ENCODE measurements at places on chromosomes 3 and 15.

GRCh38 chr3:4343258-4343657 is 40.1 kb downstream of the SETMAR start:
- DNase-seq: no peak

DNA sequence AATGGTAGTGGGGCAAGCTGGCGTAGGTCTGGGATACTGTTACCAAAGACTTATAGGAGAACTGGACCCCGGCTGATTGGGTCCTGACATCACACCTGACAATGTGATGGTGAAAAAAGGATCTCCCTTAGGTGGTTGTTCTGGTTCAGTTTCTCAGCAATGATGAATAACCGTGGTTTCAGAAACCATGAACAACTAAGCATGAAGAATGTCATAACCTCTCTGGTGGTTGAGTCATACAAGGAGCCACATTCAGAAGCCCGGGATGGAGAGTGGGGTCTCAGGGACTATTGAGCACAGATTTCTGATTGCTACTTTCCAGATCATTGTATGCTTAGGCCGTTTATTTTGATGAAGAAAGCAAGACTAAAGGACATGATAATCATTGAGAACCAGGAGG is 17.4 kb downstream of the GPR160 start:
- no peak for DNase-seq

GRCh38 chr3:72894976-72895552 is 7.2 kb downstream of the GXYLT2 start:
- no peak for DNase-seq

GRCh38 chr3:82462977-82463376 is 701.5 kb upstream of the GBE1 start:
- peak; percentile 17 for DNase-seq

- DNase-seq: no peak
Measured at GRCh38 chr3:53131096-53131495, 861 bp upstream of the RFT1 start.

DNA sequence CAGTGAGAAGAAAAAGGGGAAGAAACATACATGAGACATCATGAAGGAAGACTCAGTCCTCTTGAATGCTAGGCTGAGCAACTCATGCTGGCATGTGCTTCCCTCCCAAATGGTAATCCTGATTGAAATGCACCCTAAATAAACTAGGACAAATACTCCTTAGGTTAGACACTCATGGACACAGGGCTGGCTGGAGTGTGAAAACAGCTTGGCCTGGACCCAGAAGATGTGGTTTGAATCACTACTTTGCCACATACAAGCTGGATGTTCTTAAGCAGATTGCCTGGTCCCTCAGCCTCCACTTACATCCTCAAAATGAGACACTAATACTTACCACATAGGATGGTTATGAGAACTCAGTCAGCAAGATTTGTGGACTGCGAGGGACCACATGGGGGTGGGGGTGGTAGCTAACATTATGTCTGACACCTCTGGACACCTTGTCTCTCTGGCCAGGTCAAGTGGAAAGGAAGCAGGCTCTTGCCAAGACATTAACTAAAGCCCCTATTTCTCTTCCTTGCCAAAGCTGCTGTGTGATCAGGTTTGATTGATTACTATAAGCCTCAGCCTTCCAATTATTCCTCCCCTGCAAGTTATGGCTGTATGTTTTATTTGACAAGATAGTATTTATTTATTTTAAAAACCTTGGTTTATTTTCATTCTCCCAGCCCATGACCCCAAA is 138.9 kb upstream of the SLC7A14 start:
- no peak for DNase-seq

DNA sequence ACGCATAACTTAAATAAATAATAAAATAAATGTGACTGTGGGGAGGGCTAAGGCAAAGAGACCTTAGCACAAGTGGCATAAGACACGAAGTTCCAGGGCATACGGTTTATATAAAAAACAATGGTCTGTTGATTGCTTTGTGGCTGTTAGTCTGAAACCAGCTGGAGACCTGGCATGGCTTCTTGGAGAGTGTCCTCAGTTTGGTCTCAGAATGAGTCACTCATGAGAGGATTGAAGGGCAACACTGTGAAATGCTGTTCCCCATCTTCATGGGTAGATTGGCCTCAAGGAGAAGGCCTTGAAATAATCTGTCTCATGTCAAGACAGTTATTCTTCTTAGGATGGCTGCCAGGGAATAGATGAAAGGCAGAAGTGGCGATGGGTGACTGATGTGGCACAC is 62.2 kb downstream of the SOX2 start:
- no peak for DNase-seq

GRCh38 chr3:102106416-102107097 is 257.2 kb downstream of the NFKBIZ start:
- DNase-seq: no peak

- no peak for DNase-seq
Measured at GRCh38 chr3:39050029-39050428, 1.7 kb downstream of the SCN11A start.

DNA sequence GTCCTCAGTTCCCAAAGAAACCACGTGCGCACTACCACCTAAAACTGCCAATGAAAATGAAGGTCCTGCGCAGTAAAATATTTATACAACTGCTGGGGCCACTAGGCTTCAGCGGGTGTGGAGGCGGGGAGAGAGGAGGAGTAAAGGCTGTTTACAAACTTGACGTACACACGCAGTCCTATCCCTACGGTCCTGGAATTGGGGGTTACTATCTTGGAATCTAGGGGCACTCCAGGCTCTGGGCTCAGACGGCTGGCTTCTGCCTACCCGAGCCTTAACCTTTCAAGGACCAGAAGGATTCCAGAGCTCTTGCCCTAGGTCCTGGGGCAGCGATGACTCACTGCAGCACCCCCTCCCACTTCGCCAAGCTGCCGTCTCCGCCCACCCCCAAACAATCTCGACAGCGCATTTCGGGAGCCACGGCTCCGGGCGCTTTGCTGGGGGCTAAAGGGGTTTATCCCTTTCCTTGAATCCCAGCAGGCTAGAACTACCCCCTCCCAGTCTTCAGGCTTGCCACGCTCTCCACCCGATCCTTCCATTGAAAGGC is 3.0 kb downstream of the ADAMTS9 start:
- no peak for DNase-seq

- DNase-seq: no peak
Measured at GRCh38 chr3:67846166-67846565, 191.8 kb upstream of the SUCLG2 start.

DNA sequence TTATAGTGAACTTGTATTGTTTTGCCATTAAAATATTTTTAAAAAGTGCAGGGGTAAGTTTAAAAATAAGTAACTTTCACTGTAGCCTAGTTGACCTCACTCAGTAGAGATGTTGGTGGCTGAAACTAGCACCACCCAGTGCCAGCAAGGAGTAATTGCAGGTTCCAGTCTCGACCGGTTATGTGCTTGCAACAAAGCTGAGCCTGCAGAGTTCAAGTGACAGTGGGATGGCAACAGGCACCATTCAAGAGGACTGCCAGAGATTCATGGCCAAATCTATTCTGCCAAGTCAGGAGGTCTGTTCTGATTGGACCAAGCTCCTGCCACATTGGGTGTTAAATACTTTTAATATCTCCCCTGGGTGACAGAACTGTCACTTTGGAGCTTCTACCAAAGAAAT is 2.7 kb downstream of the ADAMTS7 start:
- peak; percentile 51 for DNase-seq

GRCh38 chr3:192801985-192802384 is 74.6 kb upstream of the FGF12 start:
- DNase-seq: no peak

DNA sequence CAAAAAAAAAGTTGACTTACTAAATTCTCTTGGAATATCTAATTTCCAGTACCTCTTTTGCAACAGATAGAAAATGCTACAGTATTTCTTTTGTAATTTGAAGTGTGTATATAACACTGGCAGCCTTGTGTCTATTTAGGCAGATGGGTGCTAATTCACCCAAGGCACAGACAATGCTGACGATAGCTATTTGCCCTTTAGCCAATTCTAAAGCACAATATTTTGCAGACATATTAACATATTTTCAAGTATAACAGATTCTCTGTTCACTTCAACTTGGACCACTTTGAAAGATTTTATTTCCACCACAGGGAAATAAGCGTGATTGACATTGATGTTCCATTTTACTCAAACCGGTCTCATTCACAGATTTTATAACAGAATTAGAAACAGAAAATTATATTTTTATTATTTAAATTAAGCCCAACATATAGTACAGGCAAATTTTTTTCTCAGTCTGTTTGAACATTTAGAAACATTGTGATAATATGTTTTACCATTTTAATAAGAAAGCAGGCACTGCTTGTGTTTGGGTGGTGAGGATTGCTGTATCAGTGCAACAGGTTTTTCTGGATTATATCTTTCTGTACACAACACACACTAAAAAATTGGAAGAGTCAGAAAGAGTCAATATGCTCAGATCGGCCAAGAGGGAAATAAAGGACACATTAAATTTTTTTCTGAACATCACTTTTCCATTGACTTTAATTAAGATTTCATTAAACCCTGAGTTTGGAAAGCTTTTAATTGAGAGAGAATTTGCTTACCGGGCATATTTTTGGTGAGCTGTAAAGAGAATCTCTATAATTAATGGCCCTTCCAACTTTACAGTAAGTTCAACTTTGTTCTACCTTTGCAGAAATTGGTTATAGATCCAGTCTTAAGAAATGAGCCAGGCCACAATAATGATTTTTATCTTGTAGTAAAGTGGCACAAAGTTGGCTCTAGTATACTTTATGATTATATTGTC is 327.3 kb upstream of the NR2F2 start:
- no peak for DNase-seq

DNA sequence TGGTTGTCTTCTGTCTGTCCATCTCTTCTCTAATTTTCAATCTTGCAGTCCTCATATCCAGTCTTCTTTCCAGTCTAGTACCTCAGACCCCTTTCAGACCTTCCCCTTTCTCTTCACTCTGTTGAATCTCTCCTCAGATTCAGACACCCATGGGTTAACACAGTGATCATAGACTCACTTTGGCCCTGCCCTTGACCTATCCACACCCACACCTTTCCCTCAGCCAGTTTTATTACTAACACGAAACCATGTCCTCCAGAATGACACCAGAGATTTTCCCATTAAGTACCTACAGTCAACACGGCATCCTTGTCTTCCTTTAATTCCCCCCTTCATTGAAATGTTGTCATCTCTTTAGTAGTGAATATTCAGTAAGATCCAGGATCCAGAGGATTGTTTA is 74.5 kb upstream of the UBE2E2 start:
- no peak for DNase-seq

GRCh38 chr3:178186666-178187065 is 349.6 kb upstream of the KCNMB2 start:
- no peak for DNase-seq

- DNase-seq: no peak
Measured at GRCh38 chr15:51266656-51267050, 71.7 kb downstream of the CYP19A1 start.

DNA sequence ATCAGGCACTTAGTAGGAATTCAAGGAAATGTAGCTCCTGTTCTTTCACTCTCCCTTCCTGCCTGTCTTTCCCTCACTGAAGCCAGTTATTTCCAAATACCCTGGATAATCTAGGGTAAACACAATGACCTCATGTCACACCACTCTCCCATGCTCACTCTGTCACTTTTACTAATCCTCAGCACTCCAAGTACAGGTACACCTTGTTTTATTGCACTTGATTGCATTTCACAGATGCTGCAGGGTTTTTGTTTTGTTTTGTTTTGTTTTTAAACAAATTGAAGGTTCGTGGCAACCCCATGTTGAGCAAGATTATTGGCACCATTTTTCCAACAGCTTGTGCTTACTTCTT is 40.8 kb downstream of the PPM1L start:
- no peak for DNase-seq

GRCh38 chr15:70337277-70338186 is 239.8 kb upstream of the TLE3 start:
- DNase-seq: no peak

- DNase-seq: no peak
Measured at GRCh38 chr15:72857331-72858063, 73.9 kb upstream of the ADPGK start.

- DNase-seq: no peak
Measured at GRCh38 chr3:172557515-172558220, 34.4 kb upstream of the TNFSF10 start.

DNA sequence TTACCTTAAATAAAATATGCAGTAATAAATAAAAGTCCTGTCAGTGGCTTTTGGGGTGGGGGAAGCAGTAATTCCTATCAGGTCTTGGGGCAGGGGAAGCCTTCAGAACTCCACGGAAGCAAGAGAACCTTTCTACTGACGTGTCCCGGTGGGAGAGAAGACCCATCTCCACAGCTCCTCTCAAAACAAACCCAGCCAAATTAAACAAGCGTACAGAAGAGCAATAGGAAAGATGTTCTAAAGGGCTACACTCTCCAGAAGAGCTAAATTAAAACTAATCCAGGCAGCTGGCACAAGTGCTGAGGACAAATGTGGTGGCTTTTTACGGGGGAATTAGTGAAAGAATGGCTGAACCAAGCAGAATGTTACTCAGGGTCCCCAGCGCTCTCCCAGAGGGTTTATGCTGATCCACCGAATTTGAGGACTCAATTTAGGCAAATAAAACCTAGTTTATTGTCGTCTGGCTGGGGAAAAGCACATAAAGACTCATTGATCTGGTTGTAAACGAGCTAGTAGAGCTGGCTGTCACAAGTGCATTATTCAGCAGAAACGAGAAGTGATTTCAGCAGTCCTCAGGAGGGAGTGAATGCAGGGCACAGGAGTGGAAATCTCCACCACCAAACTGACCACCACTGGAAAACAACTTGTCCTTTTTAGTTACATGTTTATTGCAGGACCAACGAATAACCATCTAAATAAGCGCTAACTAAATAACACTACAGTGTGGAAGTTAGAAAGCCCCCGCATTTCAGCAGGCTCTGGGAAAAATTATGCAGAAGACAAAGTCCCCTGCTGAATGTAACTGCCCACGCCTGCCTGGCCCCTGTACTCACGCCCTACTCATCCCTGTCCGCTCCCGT is 13.5 kb downstream of the BFSP2 start:
- peak; percentile 53 for DNase-seq

DNA sequence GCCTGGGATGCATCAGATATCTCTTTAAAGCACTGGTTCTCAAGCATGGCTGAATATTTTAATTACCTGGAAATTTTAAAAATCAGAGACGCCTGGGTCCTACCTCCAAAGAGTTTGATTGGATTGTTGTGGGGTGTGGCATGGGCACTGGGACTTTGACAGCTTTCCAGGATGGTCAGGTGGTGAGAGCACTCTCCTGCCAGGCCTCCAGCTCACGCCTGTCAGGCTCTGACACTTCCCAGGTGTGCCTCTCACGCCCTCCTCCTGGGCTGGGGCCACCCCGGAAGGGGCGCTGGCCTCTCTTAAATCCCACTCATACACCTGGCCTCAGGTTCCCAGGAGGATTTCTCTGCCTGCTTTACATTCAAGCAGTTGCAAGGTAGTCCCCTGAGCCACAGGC is 48.5 kb downstream of the AMOTL2 start:
- DNase-seq: no peak

GRCh38 chr15:25536801-25537611 is 98.2 kb upstream of the UBE3A start:
- no peak for DNase-seq

- DNase-seq: no peak
Measured at GRCh38 chr3:196418601-196419000, 13.6 kb downstream of the UBXN7 start.

Measured in hematopoietic multipotent progenitor cell (in vitro differentiated cells).